Ascending aorta (tissue), 2 donors: ENCODE measurements at places on chromosomes 13 and 19.

DNA sequence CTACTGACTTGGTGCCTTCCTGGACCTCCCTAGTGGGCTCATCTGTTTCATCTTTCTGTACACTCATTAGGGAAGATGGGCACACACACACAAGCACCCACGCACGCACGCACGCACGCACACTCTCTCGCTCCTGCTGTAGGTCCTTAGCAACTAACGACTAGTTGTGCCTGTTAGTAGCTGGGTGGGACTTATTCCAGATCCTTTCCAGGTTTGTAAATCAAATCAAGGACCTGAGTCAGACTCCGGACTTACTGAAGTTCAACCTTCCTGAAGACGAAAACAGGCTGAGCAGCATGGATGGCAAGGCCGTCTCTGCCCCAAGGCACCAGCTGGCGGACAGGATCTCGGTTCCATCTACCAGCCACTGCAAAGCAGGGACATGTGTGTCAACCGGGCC is 76.2 kb downstream of the SLC15A1 start:
- no peak for DNase-seq
- H3K36me3 ChIP-seq: no peaks in the 10 kb centered on the region
- no peaks in the 10 kb centered on the region for H3K27me3 ChIP-seq
- H3K4me3 ChIP-seq: no peak overlapping the region
- H3K4me1 ChIP-seq: peaks cover 2% of the 10 kb centered on the region

DNA sequence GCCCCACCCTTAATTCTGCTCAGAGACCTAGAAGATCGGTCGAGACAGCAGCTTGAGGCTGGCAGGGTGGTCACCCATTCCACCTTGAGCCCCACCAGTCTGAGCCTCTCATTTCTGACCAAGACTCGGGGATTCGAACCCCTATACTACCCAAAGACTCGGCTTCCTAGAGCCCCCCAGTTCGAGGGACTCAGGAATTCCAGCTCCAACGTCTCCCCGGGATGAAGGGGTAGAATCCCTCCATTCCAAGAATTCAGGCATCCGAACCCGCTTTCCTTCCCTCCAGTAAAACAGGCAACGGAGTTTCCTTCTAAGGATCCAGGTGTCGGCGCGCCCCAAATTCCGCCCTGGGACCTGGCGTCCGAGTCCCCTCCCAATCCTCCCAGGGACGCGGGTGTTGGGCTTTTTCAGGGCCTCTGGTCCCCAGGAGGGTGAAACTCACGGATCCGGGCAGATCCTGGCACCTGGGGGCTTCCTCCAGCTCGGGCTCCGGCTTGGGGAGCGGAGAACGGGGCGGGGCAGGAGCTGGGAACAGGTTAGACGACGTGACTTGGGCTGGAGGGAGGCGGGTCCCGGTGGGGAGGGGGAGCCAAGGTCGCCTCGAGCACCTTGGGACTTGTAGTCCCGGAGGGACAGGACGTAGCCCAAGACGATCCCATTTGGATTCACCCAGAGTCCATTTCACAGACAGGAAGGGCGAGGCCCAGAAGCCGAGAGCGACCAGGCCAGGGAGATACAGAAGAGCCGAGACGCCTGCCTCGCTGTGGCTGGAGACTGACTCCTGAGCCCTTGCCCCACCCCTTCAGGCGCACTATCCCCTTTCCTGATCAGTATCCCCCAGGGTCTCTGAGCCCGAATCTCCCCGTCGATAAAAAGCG is at the start of gene PPP1R13L:
PPP1R13L (minus strand) TSS at position 513 of the 878 bp plus-strand sequence. CDS start 6,751 bp downstream, outside the sequence.
- DNase-seq: peak; percentile 69
- peak within 1 kb of the TSS; percentile 68 for H3K4me3 ChIP-seq
- H3K27me3 ChIP-seq: no peaks in the 10 kb centered on the region
- H3K4me1 ChIP-seq: peaks cover 8% of the 10 kb centered on the region
- H3K27ac ChIP-seq: peak within 1 kb of the TSS; percentile 93
- H3K36me3 ChIP-seq: no peaks in the 10 kb centered on the region

DNA sequence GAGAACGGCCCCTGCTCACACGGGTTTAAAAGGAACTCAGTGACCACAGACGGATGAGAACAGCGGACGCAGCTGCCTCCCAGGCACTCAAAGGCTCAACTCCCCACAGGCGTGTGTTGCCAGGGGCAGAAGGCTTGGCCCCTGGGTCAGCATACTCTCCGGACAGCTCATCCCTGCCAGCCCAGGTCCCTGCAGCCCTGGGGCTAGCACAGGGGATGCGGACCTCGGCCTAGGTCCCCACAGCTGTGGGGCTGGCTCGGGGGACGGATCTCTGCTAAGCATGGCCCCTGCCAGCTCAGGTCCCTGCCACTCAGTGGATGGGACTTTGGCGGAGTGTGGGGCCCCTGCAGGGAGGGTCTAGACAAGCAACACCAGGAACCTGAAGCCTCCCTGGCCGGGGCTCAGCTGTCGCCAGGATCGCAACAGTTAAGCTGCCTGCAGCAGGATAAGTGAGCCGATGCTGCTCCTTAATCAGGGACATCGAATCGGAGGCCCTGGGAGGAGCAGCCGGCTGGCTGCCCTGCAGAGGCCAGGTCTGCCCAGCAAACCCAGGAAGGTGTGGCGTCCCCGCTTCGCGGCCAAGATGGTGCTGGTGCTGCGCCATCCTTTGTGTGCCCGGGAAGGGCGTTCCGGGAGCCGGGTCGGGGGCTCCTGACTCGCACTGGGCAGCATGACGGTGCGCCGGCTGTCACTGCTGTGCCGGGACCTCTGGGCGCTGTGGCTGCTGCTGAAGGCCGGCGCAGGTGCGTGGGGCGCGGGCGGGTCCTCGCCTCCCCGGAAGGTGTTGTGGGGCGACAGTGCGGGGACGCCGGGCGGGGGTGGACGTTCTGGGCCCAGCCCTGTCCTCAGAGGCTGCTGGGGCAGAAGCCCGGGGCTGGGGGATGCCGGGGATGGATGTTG is 32.5 kb downstream of the MCF2L start:
- peak overlapping the region; percentile 51 for H3K4me3 ChIP-seq
- H3K36me3 ChIP-seq: no peaks in the 10 kb centered on the region
- no peaks in the 10 kb centered on the region for H3K27me3 ChIP-seq
- no peaks in the 10 kb centered on the region for H3K4me1 ChIP-seq
- no peak overlapping the region for H3K27ac ChIP-seq

GRCh38 chr13:96817336-96817941 is 176.8 kb downstream of the OXGR1 start:
- H3K27me3 ChIP-seq: no peaks in the 10 kb centered on the region
- no peak overlapping the region for H3K4me3 ChIP-seq
- no peak for DNase-seq
- peaks cover 10% of the 10 kb centered on the region for H3K4me1 ChIP-seq
- no peak overlapping the region for H3K27ac ChIP-seq

- H3K36me3 ChIP-seq: no peaks in the 10 kb centered on the region
- peaks cover 21% of the 10 kb centered on the region for H3K4me1 ChIP-seq
- peaks cover 47% of the 10 kb centered on the region for H3K27me3 ChIP-seq
- no peak overlapping the region for H3K27ac ChIP-seq
- H3K4me3 ChIP-seq: no peak overlapping the region
- no peak for DNase-seq
These were observed 1.7 kb downstream of the PDE4A start for GRCh38 chr19:10422046-10422461.

DNA sequence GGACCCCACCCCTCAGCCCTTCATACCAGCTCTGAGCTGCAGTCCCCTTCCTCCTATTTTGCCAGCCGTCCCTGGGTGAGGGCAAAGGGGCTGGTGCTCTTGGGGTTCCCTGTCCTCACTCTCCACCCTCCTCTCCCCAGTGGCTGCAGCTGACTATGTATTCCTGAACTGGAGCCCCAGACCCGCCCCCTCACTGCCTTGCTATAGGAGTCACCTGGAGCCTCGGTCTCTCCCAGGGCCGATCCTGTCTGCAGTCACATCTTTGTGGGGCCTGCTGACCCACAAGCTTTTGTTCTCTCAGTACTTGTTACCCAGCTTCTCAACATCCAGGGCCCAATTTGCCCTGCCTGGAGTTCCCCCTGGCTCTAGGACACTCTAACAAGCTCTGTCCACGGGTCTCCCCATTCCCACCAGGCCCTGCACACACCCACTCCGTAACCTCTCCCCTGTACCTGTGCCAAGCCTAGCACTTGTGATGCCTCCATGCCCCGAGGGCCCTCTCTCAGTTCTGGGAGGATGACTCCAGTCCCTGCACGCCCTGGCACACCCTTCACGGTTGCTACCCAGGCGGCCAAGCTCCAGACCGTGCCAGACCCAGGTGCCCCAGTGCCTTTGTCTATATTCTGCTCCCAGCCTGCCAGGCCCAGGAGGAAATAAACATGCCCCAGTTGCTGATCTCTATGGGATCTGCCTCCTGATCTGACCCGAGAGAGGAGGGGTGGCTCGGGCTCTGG is 2.4 kb downstream of the COX7A1 start:
- H3K4me1 ChIP-seq: peaks cover 17% of the 10 kb centered on the region
- no peak for DNase-seq
- H3K27me3 ChIP-seq: no peaks in the 10 kb centered on the region
- H3K36me3 ChIP-seq: peaks cover 55% of the 10 kb centered on the region
- H3K4me3 ChIP-seq: no peak overlapping the region

- DNase-seq: no peak
- no peak overlapping the region for H3K27ac ChIP-seq
- no peaks in the 10 kb centered on the region for H3K4me1 ChIP-seq
These were observed 358.9 kb upstream of the NBEA start for GRCh38 chr13:34583181-34583580.

GRCh38 chr19:45954156-45954555 is 19.5 kb downstream of the NOVA2 start:
- H3K4me3 ChIP-seq: no peak overlapping the region
- H3K27me3 ChIP-seq: peaks cover 4% of the 10 kb centered on the region
- H3K4me1 ChIP-seq: peaks cover 3% of the 10 kb centered on the region
- no peak overlapping the region for H3K27ac ChIP-seq
- no peak for DNase-seq

DNA sequence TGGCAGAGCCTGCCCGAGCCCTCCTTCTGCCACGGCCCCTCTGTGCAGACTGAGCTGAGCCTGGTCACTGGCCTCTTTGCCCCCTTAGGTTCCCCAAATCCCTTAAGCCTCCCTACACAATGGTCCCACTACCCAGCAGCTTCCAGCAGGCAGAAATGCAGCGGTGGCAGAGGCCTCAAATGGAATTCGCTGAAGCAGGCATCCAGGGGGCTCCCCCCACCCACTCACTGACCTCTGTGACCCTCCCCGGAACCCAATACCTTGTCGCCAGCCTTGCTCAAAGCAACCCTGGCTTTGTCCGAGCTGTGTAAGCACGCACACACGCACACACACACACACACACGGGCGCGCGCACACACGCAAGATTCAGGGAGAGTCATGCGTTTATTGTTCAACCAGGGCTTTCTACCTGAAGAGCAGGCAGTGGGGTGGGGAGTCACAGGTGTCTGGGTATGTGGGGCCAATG is at the start of gene LIM2:
LIM2 (minus strand) TSS at position 51 of the 466 bp plus-strand sequence. CDS start 531 bp downstream, outside the sequence.
- no peaks in the 10 kb centered on the region for H3K27me3 ChIP-seq
- H3K4me3 ChIP-seq: no peak within 1 kb of the TSS

- no peaks in the 10 kb centered on the region for H3K36me3 ChIP-seq
- no peak overlapping the region for H3K4me3 ChIP-seq
- H3K27ac ChIP-seq: no peak overlapping the region
- H3K27me3 ChIP-seq: peaks cover 13% of the 10 kb centered on the region
- H3K4me1 ChIP-seq: peaks cover 2% of the 10 kb centered on the region
These were observed 1.6 kb upstream of the CACNG6 start for GRCh38 chr19:53989600-53990533.

GRCh38 chr19:43644181-43644580 is 4.5 kb upstream of the CADM4 start:
- DNase-seq: no peak
- peaks cover 20% of the 10 kb centered on the region for H3K36me3 ChIP-seq
- no peak overlapping the region for H3K27ac ChIP-seq
- H3K4me1 ChIP-seq: no peaks in the 10 kb centered on the region
- no peak overlapping the region for H3K4me3 ChIP-seq

DNA sequence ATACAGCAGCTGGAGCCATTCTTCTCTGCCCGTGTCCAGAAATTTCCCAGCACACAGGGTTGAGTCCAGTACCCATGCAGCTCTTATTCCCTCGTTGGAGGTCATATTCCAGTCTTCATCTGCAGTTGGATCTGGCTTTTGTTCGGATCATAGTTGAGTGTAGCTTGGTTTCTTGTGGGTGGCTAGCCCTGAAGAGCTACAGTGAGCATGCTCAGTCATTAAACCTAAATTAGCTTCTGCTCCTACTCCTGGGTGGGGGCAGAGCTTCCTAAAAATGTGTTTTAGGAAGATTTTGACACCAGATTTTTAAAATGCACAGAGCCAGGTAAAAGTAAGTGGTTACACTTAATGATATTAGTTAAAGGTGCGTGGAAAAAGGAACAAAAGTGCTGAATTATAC is 64.4 kb downstream of the DGKH start:
- no peaks in the 10 kb centered on the region for H3K27me3 ChIP-seq
- H3K27ac ChIP-seq: no peak overlapping the region
- H3K36me3 ChIP-seq: no peaks in the 10 kb centered on the region
- no peak overlapping the region for H3K4me3 ChIP-seq
- no peaks in the 10 kb centered on the region for H3K4me1 ChIP-seq
